Mammary microvascular endothelial cell (primary cell): ENCODE measurements at places on chromosomes 5 and 9. TPM values are rescaled to one million over a fixed set of nuclear protein-coding genes. Genes with fewer than 3 reads are reported as not detected.

The GAPT gene
- not detected in 2 replicates for total RNA-seq

The AKNA gene
- 8.0 and 9.3 TPM in 2 replicates for total RNA-seq

The CCNJL gene
- total RNA-seq: 4.9 and 5.6 TPM in 2 replicates

The AQP7 gene
- total RNA-seq: 0.07 TPM in 1 of 2 replicates, not detected in the other

The CNTNAP3 gene
- total RNA-seq: 3.3 and 7.3 TPM in 2 replicates

The SH3PXD2B gene
- total RNA-seq: 15.7 and 19.1 TPM in 2 replicates

The UIMC1 gene
- 19.7 and 21.1 TPM in 2 replicates for total RNA-seq

The ECSCR gene
- 547 and 613 TPM in 2 replicates for total RNA-seq

The BTNL8 gene
- total RNA-seq: not detected in 2 replicates

The PCDHGB1 gene
- total RNA-seq: 0.44 and 0.60 TPM in 2 replicates

The CPEB4 gene
- 7.4 and 10.0 TPM in 2 replicates for total RNA-seq

The NR2F1 gene
- total RNA-seq: 14.1 and 16.0 TPM in 2 replicates

The SPINK4 gene
- not detected in 2 replicates for total RNA-seq

The PCAT7 gene
- total RNA-seq: not detected in 2 replicates

The DHX29 gene
- total RNA-seq: 27.5 and 28.3 TPM in 2 replicates

The PIK3R1 gene
- 13.3 and 13.6 TPM in 2 replicates for total RNA-seq

The TRAF1 gene
- 4.6 and 6.8 TPM in 2 replicates for total RNA-seq

The SLIT3 gene
- total RNA-seq: under 0.01 and 0.10 TPM in 2 replicates

The GCNT4 gene
- total RNA-seq: 0.33 and 0.44 TPM in 2 replicates

The BRIX1 gene
- total RNA-seq: 28.0 and 36.6 TPM in 2 replicates

The LIFR gene
- total RNA-seq: 40.2 and 43.6 TPM in 2 replicates

The SMIM32 gene
- total RNA-seq: not detected in 2 replicates

The DBH gene
- not detected in 2 replicates for total RNA-seq

The TLX3 gene
- not detected in 2 replicates for total RNA-seq

The CWC27 gene
- 10.2 and 10.4 TPM in 2 replicates for total RNA-seq

The NUTM2G gene
- total RNA-seq: not detected in 2 replicates

The SPATA9 gene
- 0.39 and 2.3 TPM in 2 replicates for total RNA-seq

The DNAI1 gene
- total RNA-seq: not detected in 2 replicates

The PPWD1 gene
- 19.0 and 20.0 TPM in 2 replicates for total RNA-seq

The SLCO6A1 gene
- total RNA-seq: not detected in 2 replicates

The GAPVD1 gene
- total RNA-seq: 30.6 and 31.1 TPM in 2 replicates

The FREM1 gene
- total RNA-seq: under 0.01 TPM in 1 of 2 replicates, not detected in the other

The IFNA13 gene
- not detected in 2 replicates for total RNA-seq

The TLE4 gene
- total RNA-seq: 26.1 and 30.9 TPM in 2 replicates

The LHFPL2 gene
- total RNA-seq: 28.9 and 37.6 TPM in 2 replicates

The TAF7 gene
- total RNA-seq: 44.8 and 50.7 TPM in 2 replicates

The FGFR4 gene
- 1.7 and 2.3 TPM in 2 replicates for total RNA-seq

The ISL1 gene
- total RNA-seq: not detected in 2 replicates

The DND1 gene
- total RNA-seq: 0.10 and 0.80 TPM in 2 replicates

The TRIM7 gene
- 13.6 and 16.6 TPM in 2 replicates for total RNA-seq

The QRFP gene
- not detected in 2 replicates for total RNA-seq

The GPRIN1 gene
- 8.8 and 10.0 TPM in 2 replicates for total RNA-seq

The NEURL1B gene
- total RNA-seq: 3.8 and 5.3 TPM in 2 replicates
